ENCODE measurements at places on chromosomes 16 and 17.

- DNase-seq, result no peak
Measured at GRCh38 chr17:15742921-15743320, 10.8 kb downstream of the TBC1D26 start.

- no peak for DNase-seq
Measured at GRCh38 chr17:77720946-77721845, 237.3 kb upstream of the TNRC6C start.

- DNase-seq, result no peak
Measured at GRCh38 chr16:17832738-17833137, 362.0 kb upstream of the XYLT1 start.

DNA sequence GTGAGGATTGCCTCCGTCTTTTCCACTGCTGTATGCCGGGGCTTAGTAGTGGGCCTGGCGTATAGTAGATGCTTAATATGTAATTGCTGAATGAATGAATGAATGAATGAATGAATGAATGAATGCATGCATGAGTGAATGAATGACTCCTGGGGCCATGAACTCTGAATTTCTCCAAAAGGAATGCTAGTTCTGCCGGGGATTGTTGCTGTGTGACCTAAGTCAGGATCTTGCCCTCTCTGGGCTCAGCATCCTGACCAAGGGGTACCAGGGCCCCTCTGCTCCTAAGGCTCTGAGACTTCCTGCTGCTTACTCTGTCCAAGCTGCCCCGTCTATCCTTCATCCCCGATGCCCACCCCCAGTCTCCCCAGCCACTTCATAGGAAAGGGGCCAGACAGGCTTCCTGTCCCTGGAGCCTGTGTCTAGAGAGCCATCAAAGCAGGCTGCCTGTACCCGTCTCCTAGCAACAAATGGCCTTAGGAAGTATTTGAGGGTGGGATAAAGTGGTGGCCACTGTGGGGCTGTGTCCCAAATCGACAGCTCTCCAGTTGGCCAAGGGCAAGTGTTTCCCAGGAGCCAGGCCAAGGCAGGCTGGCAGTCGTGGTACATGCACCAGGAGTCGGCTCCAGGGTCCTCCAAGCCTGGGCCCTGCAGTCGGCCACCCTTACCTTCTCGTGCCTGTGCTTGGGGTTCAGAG is 11.6 kb upstream of the MPRIP start:
- no peak for DNase-seq

GRCh38 chr16:1407753-1408152 is 6.8 kb downstream of the UNKL start:
- no peak for DNase-seq

DNA sequence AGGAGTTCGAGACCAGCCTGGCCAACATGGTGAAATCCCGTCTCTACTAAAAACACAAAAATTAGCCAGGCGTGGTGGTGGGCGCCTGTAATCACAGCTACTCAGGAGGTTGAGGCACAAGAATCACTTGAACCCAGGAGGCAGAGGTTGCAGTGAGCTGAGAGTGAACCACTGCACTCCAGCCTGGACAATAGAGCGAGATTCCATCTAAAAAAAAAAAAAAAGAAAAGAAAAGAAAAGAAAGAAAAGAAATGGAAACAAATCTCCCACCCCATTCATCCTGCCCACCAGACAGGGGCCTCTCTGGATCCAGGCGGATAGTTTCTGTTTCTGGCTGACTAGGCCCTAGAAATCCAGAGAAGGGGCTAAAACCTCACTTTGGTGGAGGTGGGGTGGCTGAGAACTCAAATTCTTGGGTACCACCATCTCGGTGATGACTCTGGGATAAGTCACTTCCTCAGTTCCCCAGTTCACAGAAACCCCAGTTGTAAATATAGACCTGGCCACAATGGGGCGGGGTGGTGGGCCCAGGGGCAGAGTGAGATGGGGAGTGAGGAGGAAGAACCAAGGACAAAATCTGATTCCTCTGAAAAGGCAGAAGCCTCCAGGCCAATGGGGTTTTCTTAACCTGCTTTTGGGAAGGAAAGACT is 22.2 kb downstream of the SOCS1 start:
- DNase-seq, result no peak

DNA sequence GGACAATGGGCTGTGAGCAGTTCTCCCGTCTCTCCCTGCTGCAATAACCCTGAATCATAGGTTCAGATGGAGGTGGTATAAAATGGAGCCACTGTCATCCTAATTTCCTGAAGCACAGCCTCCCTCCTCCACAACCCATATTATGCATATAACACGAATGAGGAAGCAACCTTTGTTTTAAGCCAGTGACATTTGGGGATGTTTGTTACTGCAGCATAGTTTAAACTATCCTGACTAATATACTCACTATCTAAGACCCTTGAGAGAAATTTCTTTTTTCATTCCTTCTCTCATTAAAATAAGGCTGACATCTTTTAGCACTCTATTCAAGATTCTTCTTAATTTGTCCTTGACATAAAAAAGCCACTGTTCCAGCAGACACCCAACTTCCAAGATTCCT is 413.4 kb downstream of the SOX9 start:
- no peak for DNase-seq

- DNase-seq, result no peak
Measured at GRCh38 chr16:74926805-74927204, 58.1 kb downstream of the WDR59 start.

GRCh38 chr16:19135896-19136438 is 22.2 kb downstream of the ITPRIPL2 start:
- no peak for DNase-seq

GRCh38 chr16:31460582-31461002 is 1.3 kb downstream of the ARMC5 start:
- peak; percentile 37 for DNase-seq

DNA sequence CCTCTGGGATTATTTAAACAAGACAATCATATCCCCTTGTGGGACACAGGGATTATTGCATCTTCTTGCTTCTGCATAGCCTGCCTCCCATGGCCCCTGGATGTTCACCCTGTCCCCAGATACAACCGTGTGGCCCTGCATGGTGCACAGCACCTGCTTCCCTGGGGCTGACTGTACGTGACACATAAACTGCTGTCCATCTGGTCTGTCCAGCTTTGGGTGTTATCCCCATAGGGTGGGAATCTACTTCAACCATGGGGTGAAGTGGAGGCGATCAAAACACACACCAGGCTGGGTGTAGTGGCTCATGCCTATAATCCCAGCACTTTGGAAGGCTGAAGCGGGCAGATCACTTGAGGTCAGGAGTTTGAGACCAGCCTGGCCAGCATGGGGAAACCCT is 138.8 kb downstream of the XYLT1 start:
- no peak for DNase-seq

DNA sequence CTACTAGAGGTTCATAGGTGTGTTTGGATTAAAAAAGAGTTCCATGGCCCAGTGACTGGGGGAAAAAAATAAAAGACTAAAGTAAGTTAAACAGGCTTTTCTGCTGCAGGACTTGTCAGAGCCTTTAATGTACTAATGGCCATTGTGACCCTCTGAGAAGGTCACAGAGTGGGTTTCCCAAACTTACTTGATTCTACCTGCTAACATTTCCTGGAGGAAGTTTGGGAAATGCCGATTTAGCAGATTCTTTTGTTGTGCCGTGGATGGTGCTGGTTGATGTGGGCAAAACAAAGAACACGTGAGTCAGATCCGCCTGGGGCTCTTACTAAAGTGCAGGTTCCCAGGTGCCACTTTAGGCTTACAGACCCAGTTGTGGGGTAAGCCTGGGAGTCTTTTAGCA is 13.6 kb upstream of the STH start:
- no peak for DNase-seq

DNA sequence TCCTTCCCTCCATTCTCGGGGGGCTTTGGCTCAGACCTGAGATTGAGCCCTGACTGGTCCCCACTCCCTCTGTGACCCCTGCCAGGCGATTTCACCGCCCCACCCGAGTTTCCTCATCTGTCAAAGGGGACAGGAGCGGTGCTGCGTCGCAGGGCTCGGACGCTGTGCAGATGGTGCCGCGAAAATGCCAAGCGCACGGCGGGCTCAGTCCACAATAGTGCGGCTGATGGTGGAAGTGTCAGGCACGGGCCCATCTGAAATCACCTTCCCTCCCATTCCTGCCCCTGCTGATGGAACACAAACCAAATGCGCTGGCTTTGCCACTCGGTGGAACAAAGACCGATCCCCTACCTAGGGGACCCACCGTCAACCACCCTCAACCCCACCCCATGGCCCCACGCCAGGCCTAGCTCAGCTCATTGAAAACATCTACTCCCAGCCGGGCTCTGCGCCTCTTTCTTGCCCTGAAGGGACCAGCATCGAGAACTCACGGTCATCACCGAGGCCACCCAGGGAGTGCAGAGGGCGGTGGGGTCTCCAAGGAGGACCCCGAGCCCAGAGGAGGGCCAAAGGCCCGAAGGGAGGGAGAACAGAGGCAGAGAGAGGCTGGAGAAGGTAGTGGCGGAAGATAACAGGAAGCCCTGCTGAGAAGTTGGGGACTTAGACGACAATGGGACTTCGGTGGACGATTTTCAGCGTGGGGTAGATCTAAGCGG is 1.4 kb downstream of the CARHSP1 start:
- DNase-seq, result no peak

GRCh38 chr16:525520-526180 is 1.9 kb upstream of the CAPN15 start:
- peak; percentile 82 for DNase-seq

GRCh38 chr16:22210285-22210684 is 4.2 kb downstream of the EEF2K start:
- no peak for DNase-seq

- DNase-seq, result peak; percentile 4
Measured at GRCh38 chr16:58843675-58844074, 109.6 kb upstream of the GOT2 start.

- DNase-seq, result no peak
Measured at GRCh38 chr17:83154311-83155127, 75.1 kb downstream of the METRNL start.

- DNase-seq, result peak; percentile 27
Measured at GRCh38 chr16:47970291-47970931, 185.4 kb downstream of the ABCC12 start.

DNA sequence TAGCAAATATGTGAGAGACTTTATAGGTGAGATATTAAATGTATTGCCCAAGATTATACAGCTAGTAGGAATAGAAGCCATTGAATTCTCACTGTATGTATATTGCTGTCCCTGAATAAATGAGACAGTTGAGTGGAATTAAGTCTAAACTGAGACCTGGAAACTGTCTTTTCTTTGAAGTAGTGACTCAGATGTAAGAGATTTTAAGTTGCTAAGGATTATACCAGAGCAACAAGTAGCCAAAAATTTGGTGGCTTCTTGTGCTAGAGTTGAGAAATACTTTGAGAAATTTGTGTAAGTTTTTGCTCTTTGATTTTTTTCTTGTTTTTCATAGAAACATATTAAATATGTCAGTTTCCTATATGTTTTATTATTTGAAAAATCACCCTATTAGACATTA is 58.7 kb downstream of the TANC2 start:
- no peak for DNase-seq

DNA sequence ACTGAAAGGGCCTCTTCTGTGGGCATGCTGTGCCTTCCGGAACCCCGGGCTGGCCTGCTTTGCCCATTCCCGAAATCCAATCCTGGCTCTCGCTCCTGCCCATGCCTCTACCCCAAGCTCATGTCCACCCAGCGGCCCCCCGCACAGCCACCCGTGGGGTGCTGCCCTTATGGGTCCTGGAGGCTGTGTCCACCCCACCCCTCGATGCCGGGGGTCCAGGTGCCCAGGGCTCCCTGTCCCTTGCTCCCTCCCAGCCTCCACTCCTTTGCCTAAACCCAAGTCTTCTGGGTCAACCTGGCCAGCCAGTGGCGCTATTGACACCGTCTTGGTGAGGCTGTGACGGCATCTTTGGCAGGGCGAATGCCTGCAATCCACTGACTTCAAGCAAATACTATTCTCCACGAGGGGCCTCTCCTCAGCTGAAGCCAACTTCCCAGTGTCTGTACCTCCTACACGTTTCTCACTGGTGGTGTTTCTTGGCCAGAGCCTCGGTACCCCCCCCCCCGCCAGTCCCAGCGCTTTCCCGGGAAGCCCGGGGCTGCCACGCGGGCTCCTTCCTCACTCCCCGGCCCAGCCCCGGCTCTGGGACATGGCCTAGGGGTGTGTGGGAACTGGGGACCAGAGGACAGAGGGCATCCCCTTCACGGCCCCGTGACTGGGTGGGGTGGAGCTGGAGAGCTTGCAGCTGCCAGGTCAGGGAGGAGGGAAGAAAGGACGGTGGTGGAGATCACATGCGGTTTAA is 12.2 kb upstream of the DUS1L start:
- no peak for DNase-seq

DNA sequence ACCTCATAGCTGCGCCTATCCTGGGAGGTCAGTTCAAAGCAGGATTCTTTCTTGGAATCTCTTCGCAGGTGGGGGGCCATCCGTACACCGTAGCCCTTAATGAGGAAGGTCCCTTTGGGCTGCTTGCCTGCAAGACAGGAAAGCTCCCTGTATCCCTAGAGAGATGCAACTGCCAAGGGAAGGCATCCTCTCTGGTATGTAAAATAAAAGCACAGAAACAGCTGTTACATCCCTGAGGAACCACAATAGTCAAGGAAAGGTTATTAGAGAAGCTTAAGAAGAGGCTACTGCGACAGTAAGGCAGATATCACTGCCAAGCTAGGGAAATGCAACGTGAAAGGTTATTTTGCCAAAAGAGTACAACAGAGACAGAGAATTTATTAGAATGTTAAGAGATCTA is 77.2 kb downstream of the SNX11 start:
- DNase-seq, result no peak

DNA sequence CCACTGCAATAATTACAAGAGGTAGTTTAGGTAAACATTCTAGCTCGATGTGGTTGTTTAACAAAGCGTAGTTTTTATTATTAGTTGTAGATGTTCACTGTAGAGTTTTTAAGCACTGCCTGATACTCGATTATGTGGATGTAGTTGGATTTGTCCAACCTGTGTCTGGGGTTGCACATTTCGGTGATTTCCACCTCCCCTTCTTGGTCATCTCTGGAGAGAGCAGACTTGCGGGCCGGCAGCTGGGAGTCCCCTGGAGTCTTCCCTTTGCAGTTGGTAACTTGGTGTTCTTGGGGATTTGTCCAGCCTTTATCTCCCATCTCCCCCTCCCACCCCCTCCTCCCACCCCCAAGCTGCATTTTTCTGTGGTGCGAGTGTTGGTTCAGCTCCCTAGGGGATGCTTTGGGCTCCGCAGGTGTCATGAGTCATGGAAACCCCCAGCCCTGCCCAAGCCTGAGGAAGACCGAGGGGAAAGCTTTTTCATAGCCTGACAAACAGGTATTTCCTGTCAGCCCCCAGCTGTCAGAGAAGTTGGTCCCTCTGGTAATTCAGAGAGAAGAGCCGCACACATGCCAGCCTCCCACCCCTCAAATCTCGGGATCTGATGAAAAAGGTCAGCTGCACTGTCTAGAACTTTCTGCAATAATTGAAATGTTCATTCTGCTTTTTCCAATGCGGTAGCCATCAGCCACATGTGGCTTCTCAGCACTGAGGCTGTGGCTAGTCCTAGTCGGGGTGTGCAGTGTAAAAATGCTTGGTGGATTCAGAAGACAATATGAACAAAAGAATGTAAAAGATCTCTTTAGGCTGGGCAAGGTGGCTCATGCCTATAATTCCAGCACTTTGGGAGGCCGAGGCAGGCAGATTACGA is 50.3 kb downstream of the KSR1 start:
- DNase-seq, result no peak

- no peak for DNase-seq
Measured at GRCh38 chr16:85380002-85380395, 233.1 kb upstream of the GSE1 start.
